ENCODE measurements at places on chromosomes 13 and 19.

DNA sequence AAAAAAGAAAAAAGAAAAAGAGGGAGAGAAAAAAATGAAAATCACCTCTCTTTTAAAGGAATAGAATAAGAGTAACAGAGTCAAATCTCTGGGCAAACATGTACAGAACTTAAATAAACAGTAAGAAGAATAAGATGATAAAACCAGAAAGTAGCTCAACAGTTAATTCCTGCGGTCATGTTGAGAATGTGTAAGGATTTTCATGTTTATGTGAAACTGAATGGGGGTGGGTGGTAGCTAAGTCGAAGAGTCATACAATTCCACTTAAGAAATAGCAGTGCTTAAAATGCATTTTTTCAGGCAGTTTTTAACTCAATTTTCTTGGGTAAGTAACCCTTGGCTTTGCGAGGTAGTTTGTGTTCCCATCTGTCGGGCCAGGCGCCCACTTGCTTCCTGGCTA, 60.9 kb downstream of the PEX11G start:
- DNase-seq, result no peak

DNA sequence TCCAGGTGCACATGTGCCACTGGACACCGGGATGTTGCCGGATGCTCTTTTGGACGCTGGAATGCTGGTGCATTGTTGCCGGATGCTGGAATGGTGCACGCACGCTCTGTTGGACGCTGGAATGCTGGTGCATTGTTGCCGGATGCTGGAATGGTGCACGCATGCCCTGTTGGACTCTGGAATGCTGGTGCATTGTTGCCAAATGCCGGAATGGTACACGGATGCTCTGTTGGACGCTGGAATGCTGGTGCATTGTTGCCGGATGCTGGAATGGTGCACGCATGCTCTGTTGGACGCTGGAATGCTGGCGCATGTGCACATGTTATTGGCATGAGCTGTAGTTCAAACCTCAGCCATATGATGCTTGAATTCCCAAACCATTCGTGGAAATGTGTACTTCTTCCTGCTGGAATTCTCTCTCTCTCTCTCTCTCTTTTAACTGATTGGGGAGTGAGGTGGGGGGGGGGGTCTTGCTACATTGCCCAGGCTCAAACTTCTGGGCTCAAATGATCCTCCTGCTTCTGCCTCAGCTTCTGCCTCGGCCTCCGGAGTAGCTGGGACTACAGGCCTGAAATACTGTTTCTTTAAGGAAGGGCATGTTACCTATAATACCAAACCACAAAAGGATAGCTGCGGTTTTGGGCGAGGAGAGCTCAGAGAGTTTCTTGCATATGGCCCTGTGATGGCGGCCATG, 1.2 kb upstream of the MCF2L start:
- DNase-seq, result no peak

- DNase-seq, result no peak
These were observed 20.1 kb upstream of the CAMSAP3 start for GRCh38 chr19:7575434-7576040.

GRCh38 chr19:42096255-42096837, 20.4 kb downstream of the ZNF574 start:
- DNase-seq, result no peak

- no peak for DNase-seq
These were observed 525.2 kb downstream of the LIG4 start for GRCh38 chr13:107690181-107690580.

- no peak for DNase-seq
These were observed 33.4 kb downstream of the DNAJC3 start for GRCh38 chr13:95710313-95710712.

DNA sequence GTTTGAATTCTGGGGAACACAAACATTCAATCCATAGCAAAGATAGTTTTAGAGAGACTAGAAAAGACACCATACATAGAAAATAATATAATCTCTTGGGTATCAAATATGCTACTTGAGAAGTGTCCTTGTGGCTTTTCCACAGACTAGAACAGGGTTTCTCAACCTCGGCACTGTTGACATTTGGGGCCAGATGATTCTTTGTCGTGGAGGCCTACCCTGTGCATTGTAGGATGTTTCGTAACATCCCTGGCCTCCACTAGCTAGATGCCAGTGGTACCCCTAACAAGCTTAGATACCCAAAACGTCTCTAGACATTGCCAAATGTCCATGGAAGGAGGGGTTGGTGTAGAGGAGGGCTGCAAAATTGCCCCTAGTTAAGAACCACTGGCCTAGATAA, 2.2 kb upstream of the ESD start:
- DNase-seq, result no peak

GRCh38 chr13:105441051-105441750, 1094.3 kb downstream of the EFNB2 start:
- no peak for DNase-seq

- no peak for DNase-seq
These were observed 1152.9 kb downstream of the PCDH9 start for GRCh38 chr13:66077132-66077689.
